ENCODE measurements at places on chromosomes 16 and 17. TPM values are rescaled to one million over a fixed set of nuclear protein-coding genes. Genes with fewer than 3 reads are reported as not detected.
A peak's percentile ranks its signal among the peaks of the same experiment; 100 is the strongest.

GRCh38 chr16:2968738-2969544 lies at the start of gene PAQR4:
Gene PAQR4 (plus strand): TSS chr16:2969348. CDS start chr16:2969675, 327 bp downstream.
- H3K4me3 ChIP-seq: peak within 1 kb of the TSS; percentile 83
- peaks cover 7% of the 10 kb centered on the region for H3K27me3 ChIP-seq
- peaks cover 3% of the 10 kb centered on the region for H3K36me3 ChIP-seq
- DNase-seq: peak; percentile 92
- H3K27ac ChIP-seq: peak within 1 kb of the TSS; percentile 53

DNA sequence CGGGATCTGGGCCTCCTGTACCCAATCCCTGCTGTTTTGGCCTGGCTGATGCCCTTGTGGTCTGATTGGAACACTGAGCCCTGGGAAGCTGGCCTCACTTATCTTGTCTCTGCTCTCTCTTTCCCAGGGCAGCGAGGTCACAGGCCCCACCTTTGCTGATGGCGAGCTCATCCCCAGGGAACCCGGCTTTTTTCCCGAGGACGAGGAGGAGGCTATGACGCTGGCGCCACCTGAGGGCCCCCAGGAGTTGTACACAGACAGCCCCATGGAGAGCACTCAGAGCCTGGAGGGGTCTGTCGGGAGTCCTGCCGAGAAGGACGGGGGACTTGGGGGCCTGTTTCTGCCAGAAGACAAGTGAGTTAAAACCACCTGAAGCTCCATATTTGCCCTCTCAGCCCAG lies 126.0 kb downstream of the RAB11FIP4 start:
- H3K36me3 ChIP-seq: peaks cover 6% of the 10 kb centered on the region
- no peaks in the 10 kb centered on the region for H3K27me3 ChIP-seq
- H3K4me3 ChIP-seq: no peak overlapping the region
- DNase-seq: no peak
- no peak overlapping the region for H3K27ac ChIP-seq
- H3K4me1 ChIP-seq: peaks cover 7% of the 10 kb centered on the region

Gene IGSF6
- total RNA-seq: not detected

DNA sequence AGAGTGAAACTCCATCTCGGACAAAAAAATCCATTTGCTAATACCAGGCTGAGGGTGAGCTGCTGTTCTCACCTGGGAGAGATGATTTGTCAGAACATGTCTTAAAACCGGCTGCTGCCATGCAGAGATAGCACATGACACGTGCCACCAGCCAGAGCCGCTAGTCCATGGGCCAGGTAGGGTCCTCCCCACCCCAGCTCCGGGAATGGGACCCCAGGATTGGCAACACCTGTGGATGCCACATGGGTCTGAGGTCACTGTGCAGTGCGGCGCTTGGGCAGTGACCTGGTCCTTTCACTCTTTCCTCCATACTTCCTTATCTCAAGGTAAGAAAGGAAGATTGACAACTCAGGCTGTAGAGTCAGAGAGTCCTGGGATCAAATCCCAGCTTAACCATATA lies 393.3 kb upstream of the TNRC6C start:
- no peak overlapping the region for H3K27ac ChIP-seq
- peaks cover 13% of the 10 kb centered on the region for H3K27me3 ChIP-seq
- no peak for DNase-seq
- H3K36me3 ChIP-seq: no peaks in the 10 kb centered on the region
- no peak overlapping the region for H3K4me3 ChIP-seq
- H3K4me1 ChIP-seq: no peaks in the 10 kb centered on the region

Gene SLFN12L
- not detected for total RNA-seq

DNA sequence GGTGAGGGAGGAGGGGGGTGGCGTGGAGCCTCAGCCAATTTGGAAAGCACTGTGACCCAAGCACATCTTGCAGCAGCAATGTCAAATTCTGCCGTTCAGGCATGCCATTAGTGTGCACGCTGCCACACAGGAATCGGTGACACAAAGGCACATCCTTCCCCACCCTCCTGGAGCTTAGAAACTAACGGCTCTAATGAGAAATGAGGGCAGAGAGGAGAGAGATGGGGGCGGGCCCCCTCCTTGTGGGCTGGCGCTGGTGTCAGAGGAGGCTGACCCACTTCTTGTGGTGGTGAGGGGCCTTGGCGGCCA lies 94.8 kb downstream of the RTN4RL1 start:
- H3K4me1 ChIP-seq: peaks cover 20% of the 10 kb centered on the region
- no peak overlapping the region for H3K27ac ChIP-seq
- H3K4me3 ChIP-seq: no peak overlapping the region
- peaks cover 3% of the 10 kb centered on the region for H3K27me3 ChIP-seq
- no peak for DNase-seq
- H3K36me3 ChIP-seq: no peaks in the 10 kb centered on the region

Gene ADAP2
- total RNA-seq: 2.6 TPM

- H3K4me1 ChIP-seq: peaks cover 33% of the 10 kb centered on the region
- no peak overlapping the region for H3K4me3 ChIP-seq
- H3K36me3 ChIP-seq: peaks cover 20% of the 10 kb centered on the region
- H3K27ac ChIP-seq: no peak overlapping the region
- DNase-seq: no peak
Observed at GRCh38 chr17:57864273-57864672, 14.4 kb upstream of the MRPS23 start.

Gene SEPTIN12
- total RNA-seq: not detected

DNA sequence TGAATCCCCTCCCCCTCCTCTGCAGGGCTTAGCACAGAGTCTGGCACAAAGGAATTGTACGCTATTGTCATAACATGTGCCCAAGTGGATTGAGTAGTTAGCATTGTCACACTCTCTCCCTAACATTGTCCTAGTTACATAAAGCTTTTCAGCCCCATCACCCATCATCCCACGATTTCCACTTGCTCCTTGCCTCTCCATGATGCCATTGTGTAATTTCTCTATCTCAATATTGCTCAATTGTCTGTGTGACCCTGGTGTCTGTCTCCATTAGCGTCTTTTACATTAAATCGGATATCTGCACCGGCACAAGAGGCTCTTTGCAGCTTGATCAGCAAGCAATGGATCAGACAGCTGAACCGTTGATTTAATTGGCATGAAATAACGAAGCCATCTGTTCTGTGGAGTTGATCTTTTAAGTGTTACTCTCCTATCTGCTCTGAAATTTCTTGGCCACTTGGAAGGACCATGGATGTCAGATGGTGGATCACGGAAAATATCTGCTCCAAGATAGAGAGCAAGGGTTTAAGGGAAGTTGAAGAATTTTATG lies 77.0 kb upstream of the HS3ST4 start:
- no peaks in the 10 kb centered on the region for H3K4me1 ChIP-seq
- no peak for DNase-seq
- H3K27ac ChIP-seq: no peak overlapping the region
- no peak overlapping the region for H3K4me3 ChIP-seq
- H3K36me3 ChIP-seq: no peaks in the 10 kb centered on the region
- no peaks in the 10 kb centered on the region for H3K27me3 ChIP-seq

DNA sequence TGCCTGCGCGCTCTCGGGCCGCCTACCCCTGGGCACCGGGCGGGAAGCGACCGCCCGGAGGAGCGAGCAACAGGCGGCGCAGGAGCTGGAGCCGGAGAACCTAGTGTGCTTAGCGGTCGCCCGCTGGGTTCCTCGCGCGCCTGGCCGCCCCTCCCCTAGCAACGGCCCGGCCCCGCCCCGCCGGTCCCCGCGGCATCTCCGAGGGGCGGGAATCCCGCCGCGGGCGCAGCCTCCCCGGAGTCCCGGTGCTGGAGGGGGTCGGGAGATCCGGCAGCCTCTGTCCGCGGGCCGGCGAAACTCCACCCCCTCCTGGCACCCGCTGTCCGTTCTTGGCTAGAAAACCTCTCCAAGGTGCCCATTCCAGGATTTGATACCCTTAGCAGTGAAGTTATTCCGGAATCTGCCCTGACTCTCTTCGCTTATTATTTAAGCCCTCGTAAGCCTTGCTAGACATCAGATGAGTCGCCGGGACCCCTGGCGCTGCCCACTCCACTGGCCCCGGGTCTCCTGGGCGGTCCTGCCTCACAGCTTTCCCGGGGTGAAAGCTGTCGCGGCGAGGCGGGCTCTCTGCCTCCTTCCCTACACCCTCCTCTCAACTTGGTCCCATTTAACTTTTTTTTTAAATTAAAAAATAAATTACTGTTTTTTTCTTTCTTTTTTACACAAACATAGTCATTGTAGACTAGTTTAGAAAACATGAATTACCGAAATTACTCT lies at the start of gene RPRML:
TSS of gene RPRML (minus strand) at position 107 of the 717 bp plus-strand sequence. CDS start 246 bp downstream, outside the sequence.
- H3K4me1 ChIP-seq: peaks cover 17% of the 10 kb centered on the region
- H3K36me3 ChIP-seq: no peaks in the 10 kb centered on the region
- peak within 1 kb of the TSS; percentile 74 for H3K27ac ChIP-seq
- peak within 1 kb of the TSS; percentile 93 for H3K4me3 ChIP-seq
- H3K27me3 ChIP-seq: peaks cover 73% of the 10 kb centered on the region

Gene DPEP3
- not detected for total RNA-seq

DNA sequence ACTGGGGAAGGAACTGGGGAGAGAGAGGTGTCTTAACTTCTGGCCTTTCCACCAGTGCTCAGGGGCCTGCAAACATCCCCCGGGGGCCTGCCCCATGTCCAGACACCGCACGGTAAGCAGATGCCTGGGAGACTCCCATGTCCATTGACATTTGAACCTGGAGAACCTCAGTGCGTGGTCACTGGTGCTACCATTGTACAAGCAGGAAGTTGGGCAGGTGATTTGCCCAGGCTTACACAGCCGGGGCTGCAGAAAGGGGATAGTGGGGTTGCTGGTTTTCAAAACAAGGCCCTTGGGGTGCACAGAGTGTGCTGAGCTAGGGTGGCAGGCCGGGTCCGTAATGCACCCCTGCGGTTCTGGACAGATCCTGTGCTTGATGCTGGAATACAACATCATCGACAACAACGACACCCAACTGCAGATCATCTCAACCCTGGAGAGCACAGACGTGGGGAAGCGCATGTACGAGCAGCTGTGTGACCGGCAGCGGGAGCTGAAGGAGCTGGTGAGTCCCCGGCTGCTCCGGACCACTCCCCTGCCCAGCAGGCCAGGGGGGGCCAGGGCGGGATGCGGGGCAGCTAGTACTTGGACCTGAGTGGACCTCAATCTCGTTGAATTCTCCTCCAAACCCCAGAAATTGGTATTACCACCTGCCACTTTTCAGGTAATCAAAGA lies 77.7 kb upstream of the PLCG2 start:
- peaks cover 20% of the 10 kb centered on the region for H3K36me3 ChIP-seq
- no peak overlapping the region for H3K4me3 ChIP-seq
- no peak overlapping the region for H3K27ac ChIP-seq
- no peaks in the 10 kb centered on the region for H3K27me3 ChIP-seq
- no peaks in the 10 kb centered on the region for H3K4me1 ChIP-seq
- no peak for DNase-seq

- no peaks in the 10 kb centered on the region for H3K27me3 ChIP-seq
- peaks cover 15% of the 10 kb centered on the region for H3K4me1 ChIP-seq
- DNase-seq: peak; percentile 97
- H3K36me3 ChIP-seq: peaks cover 5% of the 10 kb centered on the region
- H3K27ac ChIP-seq: peak overlapping the region; percentile 85
- H3K4me3 ChIP-seq: peak overlapping the region; percentile 87
Observed at GRCh38 chr16:2673066-2673999, 9.0 kb upstream of the KCTD5 start.

DNA sequence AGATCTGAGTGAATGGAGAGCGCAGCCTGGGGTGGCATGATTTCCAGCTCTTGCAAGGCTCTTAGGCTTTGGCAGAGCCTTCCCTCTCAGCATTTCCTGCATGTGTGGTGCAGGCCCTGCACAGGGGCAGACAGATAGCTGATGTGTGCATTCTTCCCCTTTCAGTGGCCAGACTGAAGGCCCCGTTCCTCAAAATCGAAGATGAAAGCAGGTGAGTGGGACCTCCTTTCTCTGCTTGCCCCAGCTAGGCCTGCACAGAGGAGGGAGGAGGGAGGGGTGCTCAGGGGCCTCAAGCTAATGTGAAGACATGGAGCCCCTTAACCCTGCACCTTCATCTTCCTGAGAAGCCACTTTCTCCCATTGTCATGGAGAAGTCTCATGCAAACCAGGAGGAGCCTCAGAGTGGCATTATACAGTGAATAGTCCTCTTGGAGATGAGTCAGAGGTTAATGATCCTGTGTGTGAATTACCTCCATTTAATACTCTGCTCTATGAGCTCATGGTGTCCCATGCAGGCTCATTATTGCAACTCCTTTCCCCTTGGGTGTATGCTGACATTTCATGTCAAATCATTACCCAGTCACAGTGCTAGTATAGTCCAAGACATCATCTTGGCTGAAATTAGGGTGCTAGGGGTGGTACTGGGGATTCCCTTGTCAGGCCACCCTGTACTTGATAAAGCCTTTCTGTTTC lies 20.4 kb upstream of the ADAM11 start:
- no peaks in the 10 kb centered on the region for H3K27me3 ChIP-seq
- no peak for DNase-seq
- no peaks in the 10 kb centered on the region for H3K4me1 ChIP-seq
- H3K27ac ChIP-seq: no peak overlapping the region
- no peak overlapping the region for H3K4me3 ChIP-seq

Gene C17orf50
- total RNA-seq: not detected

Gene WNT3
- total RNA-seq: 47.7 TPM

DNA sequence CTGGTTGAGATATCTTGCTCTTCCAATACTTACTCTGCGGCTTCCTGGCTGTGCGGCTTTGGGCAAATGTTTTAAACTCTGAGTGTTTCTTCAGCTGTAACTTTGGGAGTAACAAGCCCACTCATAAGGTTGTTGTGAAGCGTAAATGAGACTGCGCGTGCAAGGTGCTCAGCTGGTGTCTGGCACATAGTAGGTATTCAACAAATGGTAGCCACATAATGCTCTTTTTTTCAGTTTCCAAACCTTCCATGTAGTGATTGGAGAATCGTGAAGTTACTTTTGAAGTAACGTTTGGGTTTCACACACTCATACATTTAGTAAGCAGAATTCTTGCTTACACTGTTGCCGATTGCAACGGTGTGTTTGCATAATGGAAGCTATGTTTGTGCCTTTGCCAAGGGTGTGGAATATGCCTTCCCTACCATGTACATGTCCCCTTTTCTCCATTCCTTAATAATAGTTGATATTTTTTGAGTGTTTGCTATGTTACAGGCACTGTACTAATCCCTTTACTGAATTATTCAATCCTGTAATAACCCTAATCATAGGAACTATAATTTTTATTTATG lies 829 bp downstream of the DHRS7B start:
- peaks cover 4% of the 10 kb centered on the region for H3K36me3 ChIP-seq
- peak overlapping the region; percentile 95 for H3K4me3 ChIP-seq
- peak overlapping the region; percentile 95 for H3K27ac ChIP-seq
- peaks cover 16% of the 10 kb centered on the region for H3K27me3 ChIP-seq
- H3K4me1 ChIP-seq: peaks cover 5% of the 10 kb centered on the region

Gene PABPN1L
- total RNA-seq: 0.31 TPM

- H3K4me1 ChIP-seq: no peaks in the 10 kb centered on the region
- peaks cover 7% of the 10 kb centered on the region for H3K36me3 ChIP-seq
- no peak overlapping the region for H3K27ac ChIP-seq
- DNase-seq: no peak
- no peaks in the 10 kb centered on the region for H3K27me3 ChIP-seq
Observed at GRCh38 chr17:18356624-18357023, 6.7 kb downstream of the SHMT1 start.

- H3K4me3 ChIP-seq: no peak overlapping the region
- peaks cover 4% of the 10 kb centered on the region for H3K4me1 ChIP-seq
- peaks cover 9% of the 10 kb centered on the region for H3K27me3 ChIP-seq
- H3K36me3 ChIP-seq: no peaks in the 10 kb centered on the region
- DNase-seq: peak; percentile 32
- no peak overlapping the region for H3K27ac ChIP-seq
Observed at GRCh38 chr16:66290431-66290830, 76.1 kb upstream of the CDH5 start.
